ENCODE measurements at places on chromosomes 7 and 10. TPM values are rescaled to one million over a fixed set of nuclear protein-coding genes. Genes with fewer than 3 reads are reported as not detected.

DNA sequence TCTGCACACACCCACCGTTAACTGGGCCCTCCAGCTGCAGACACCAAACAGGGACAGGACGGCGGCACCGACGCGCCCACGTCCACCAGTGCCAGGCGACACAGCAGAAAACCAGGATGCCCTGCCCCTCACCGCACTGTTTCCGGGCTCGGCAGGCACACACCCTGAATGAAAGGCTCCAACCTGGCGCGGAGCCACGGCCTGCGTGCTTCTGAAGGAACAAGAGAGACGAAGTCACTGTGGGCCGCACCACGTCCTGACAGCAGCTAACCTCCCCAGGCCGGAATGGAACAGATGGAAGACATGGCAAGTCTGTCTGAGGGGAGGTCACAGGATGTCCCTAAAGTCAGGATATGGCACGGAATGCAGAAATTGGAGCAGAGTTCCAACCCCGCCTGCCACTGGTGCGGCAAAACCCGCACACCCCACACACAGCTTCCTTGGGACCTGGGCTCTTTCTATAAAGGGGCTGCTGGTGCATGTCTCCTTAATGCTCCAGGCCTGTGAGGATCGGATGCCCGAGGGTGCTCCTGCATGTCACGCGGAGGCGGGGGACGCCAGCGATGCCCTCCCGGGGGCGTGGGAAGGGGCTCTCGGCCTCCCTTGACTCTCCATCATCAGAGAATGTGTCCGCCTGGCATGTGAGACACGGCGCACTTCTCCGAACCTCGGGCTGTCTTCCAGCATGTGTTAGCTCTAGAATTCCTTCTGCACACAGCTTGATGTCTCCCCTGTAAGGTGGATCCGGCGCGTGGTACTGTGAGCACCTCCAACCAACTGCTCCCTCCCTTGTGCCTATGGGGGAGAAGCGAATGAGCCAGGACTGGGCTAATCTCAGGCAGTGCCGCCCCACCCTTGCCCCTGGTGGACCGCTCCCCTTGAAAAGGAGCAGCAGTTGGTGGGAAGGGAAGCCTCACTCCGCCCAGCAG is 3.9 kb upstream of the GPER1 start:
- no peak overlapping the region for H3K4me3 ChIP-seq
- no peaks in the 10 kb centered on the region for H3K27me3 ChIP-seq
- no peaks in the 10 kb centered on the region for H3K36me3 ChIP-seq
- no peak for DNase-seq

Gene CHCHD2
- 147 TPM for total RNA-seq

DNA sequence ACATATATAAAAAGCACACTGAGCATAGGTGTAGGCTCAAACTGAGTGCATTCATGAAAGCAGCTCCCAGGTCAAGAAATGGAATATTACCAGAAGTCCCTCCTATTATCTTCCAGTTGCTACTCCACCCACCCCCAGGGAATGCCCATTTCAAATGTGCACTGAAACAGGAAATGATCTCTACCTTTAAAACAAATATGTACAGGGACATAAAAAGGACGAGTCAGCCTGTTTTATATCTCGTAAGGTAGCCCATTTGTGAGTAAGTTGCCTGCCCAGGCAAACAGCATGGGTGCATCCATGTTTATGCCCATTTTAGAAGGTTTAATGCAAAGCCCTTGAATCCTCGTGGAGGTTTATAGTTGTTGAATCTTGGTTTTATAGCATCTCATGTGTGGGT is 10.4 kb downstream of the FFAR4 start:
- H3K4me1 ChIP-seq, result peaks cover 6% of the 10 kb centered on the region
- no peaks in the 10 kb centered on the region for H3K27me3 ChIP-seq

Gene PIP4K2A
- total RNA-seq, result 179 TPM

Gene NPY4R
- total RNA-seq, result not detected

DNA sequence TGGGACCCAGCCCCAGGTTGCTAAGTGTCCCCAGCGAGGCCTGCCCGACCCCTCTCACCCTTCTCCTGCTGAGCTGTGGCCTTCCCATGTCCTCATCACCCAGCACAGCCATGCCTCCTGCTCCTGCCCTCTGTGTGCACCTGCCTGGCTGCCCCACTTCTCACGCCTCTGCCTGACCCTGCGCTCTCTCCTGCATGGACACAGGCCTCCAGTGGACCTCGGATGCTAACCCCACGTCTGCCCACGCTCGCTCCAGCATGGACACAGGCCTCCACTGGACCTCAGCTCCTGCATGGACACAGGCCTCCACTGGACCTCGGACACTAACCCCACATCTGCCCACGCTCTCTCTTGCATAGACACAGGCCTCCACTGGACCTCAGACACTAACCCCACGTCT is 111.6 kb downstream of the ADARB2 start:
- DNase-seq, result no peak
- no peaks in the 10 kb centered on the region for H3K4me1 ChIP-seq
- H3K27ac ChIP-seq, result no peak overlapping the region
- no peak overlapping the region for H3K4me3 ChIP-seq

Gene ADARB2
- 13.5 TPM for total RNA-seq

Gene FAM24B
- 12.8 TPM for total RNA-seq

DNA sequence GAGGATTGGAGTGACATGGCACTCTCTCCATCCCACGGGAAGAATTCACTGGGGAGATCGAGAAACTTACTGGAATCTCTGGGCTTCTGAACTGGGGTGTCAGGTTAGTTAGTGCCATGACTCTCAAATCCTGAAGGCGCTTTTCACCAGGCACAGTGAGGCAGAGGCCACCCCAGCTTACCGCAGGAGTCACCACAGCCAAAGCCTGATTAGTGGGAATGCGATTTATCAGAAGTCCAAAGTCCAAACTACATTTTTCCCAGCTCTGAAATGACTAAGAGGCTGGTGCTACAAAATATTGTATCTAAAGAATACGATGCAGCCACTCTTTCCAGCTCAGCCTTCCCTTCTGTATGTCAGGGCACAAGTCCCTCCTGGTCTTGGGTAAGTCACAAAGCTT is 334.8 kb upstream of the SHH start:
- no peaks in the 10 kb centered on the region for H3K36me3 ChIP-seq
- no peak for DNase-seq
- H3K4me1 ChIP-seq, result no peaks in the 10 kb centered on the region
- no peak overlapping the region for H3K27ac ChIP-seq

- no peaks in the 10 kb centered on the region for H3K27me3 ChIP-seq
- no peaks in the 10 kb centered on the region for H3K36me3 ChIP-seq
- H3K4me1 ChIP-seq, result no peaks in the 10 kb centered on the region
- H3K4me3 ChIP-seq, result no peak overlapping the region
Measured at GRCh38 chr10:111297351-111297848, 220.6 kb downstream of the ADRA2A start.

- H3K27ac ChIP-seq, result peak overlapping the region; percentile 83
- H3K36me3 ChIP-seq, result no peaks in the 10 kb centered on the region
- DNase-seq, result no peak
- no peaks in the 10 kb centered on the region for H3K27me3 ChIP-seq
Measured at GRCh38 chr10:104337521-104337984, 712 bp downstream of the ITPRIP start.

GRCh38 chr7:29748286-29749099 is 57.8 kb upstream of the WIPF3 start:
- no peaks in the 10 kb centered on the region for H3K4me1 ChIP-seq
- no peak overlapping the region for H3K27ac ChIP-seq
- no peaks in the 10 kb centered on the region for H3K27me3 ChIP-seq
- H3K36me3 ChIP-seq, result no peaks in the 10 kb centered on the region
- no peak overlapping the region for H3K4me3 ChIP-seq

GRCh38 chr7:542713-543500 is 23.3 kb upstream of the PDGFA start:
- H3K36me3 ChIP-seq, result no peaks in the 10 kb centered on the region
- H3K27ac ChIP-seq, result no peak overlapping the region

Gene TRIM73
- 26.2 TPM for total RNA-seq

Gene LEP
- total RNA-seq, result not detected

Gene HOXA7
- total RNA-seq, result not detected

Gene MSMB
- total RNA-seq, result not detected

DNA sequence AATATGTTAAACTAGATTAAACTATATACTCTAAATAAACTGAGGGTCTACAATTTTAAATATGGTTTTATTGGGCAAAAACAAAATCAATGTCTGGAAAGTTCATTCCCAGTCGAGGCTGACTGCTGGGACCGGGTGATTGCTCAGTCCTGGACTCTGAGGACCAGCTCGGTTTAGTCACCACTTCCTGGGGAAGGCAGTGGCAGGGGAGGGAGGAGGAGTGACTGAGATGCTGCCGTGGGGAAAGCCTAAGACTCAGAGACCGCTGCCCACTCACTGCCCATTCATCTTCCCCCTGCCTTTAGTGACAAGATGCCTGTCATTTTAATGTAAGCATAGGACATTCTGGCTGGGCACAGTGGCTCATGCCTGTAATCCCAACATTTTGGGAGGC is 29.0 kb downstream of the ATOH7 start:
- no peak for DNase-seq
- no peak overlapping the region for H3K4me3 ChIP-seq
- no peaks in the 10 kb centered on the region for H3K36me3 ChIP-seq
- H3K27ac ChIP-seq, result no peak overlapping the region

Data from CD4-positive, alpha-beta memory T cell (primary cell).